Smooth muscle cell of the pulmonary artery (primary cell): ENCODE measurements at places on chromosomes 5 and 9. TPM values are rescaled to one million over a fixed set of nuclear protein-coding genes. Genes with fewer than 3 reads are reported as not detected.

Gene ANKRD18A
- not detected in 2 replicates for total RNA-seq

Gene TMEM167A
- total RNA-seq, result 58.8 and 91.5 TPM in 2 replicates

Gene PCDHGC4
- 3.5 and 4.2 TPM in 2 replicates for total RNA-seq

Gene PCDHGA8
- total RNA-seq, result 4.0 and 4.3 TPM in 2 replicates

Gene EPB41L4B
- total RNA-seq, result 0.39 and 0.66 TPM in 2 replicates
